ENCODE measurements at places on chromosomes 1 and 21. TPM values are rescaled to one million over a fixed set of nuclear protein-coding genes. Genes with fewer than 3 reads are reported as not detected.
A peak's percentile ranks its signal among the peaks of the same experiment; 100 is the strongest.

RSPO1 gene
- total RNA-seq: not detected

DNA sequence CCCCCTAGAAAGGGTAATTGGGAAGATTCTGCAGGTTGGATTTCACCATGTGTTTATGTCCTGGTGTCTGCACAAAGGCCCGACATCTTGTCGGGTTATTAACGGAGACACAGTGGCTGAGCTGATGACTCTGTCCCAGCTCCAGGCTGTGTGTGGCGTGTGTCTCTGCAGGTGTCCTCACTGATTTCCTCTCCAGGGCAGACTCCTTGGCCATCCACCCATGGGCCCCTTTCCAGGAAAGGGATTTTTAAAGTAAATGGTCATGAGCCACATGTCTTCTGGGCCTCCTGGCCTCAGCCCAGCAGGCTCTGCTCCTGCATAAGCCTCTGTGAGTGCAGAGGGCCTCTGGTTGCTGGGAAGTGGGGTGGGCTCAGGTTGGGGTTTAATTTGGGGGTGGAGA is 418.7 kb upstream of the VAMP3 start:
- H3K36me3 ChIP-seq: no peaks in the 10 kb centered on the region
- H3K27me3 ChIP-seq: peaks cover 5% of the 10 kb centered on the region
- no peak for DNase-seq
- no peak overlapping the region for H3K4me3 ChIP-seq
- H3K4me1 ChIP-seq: no peaks in the 10 kb centered on the region
- no peak overlapping the region for H3K27ac ChIP-seq

- H3K27ac ChIP-seq: no peak overlapping the region
- no peaks in the 10 kb centered on the region for H3K36me3 ChIP-seq
- H3K4me3 ChIP-seq: no peak overlapping the region
- no peaks in the 10 kb centered on the region for H3K4me1 ChIP-seq
These were observed 134.0 kb downstream of the CLEC20A start for GRCh38 chr1:178362747-178363146.

- DNase-seq: no peak
- H3K27ac ChIP-seq: no peak overlapping the region
- peaks cover 34% of the 10 kb centered on the region for H3K27me3 ChIP-seq
- H3K4me3 ChIP-seq: no peak overlapping the region
- H3K4me1 ChIP-seq: peaks cover 3% of the 10 kb centered on the region
- no peaks in the 10 kb centered on the region for H3K36me3 ChIP-seq
These were observed 85.7 kb downstream of the NENF start for GRCh38 chr1:212518188-212519054.

DNA sequence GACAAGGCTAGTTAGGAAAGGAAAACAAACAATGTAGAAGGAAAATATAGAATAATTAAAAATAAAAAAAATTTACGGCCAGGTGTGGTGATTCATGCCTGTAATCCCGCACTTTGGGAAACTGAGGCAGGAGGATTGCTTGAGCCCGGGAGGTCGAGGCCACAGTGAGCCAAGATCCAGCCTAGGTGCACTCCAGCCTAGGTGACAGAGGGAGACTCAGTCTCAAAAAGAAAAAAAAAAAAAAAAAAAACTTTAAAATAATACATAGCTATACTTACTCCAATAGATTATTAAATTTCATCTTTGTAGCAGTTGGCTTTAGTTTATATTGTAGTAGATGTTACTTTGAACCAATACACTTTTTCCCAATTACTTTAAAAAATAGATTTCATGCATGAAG is 32.0 kb downstream of the LIN9 start:
- H3K4me3 ChIP-seq: no peak overlapping the region
- H3K4me1 ChIP-seq: no peaks in the 10 kb centered on the region
- H3K36me3 ChIP-seq: peaks cover 3% of the 10 kb centered on the region
- H3K27ac ChIP-seq: no peak overlapping the region
- no peak for DNase-seq

DNA sequence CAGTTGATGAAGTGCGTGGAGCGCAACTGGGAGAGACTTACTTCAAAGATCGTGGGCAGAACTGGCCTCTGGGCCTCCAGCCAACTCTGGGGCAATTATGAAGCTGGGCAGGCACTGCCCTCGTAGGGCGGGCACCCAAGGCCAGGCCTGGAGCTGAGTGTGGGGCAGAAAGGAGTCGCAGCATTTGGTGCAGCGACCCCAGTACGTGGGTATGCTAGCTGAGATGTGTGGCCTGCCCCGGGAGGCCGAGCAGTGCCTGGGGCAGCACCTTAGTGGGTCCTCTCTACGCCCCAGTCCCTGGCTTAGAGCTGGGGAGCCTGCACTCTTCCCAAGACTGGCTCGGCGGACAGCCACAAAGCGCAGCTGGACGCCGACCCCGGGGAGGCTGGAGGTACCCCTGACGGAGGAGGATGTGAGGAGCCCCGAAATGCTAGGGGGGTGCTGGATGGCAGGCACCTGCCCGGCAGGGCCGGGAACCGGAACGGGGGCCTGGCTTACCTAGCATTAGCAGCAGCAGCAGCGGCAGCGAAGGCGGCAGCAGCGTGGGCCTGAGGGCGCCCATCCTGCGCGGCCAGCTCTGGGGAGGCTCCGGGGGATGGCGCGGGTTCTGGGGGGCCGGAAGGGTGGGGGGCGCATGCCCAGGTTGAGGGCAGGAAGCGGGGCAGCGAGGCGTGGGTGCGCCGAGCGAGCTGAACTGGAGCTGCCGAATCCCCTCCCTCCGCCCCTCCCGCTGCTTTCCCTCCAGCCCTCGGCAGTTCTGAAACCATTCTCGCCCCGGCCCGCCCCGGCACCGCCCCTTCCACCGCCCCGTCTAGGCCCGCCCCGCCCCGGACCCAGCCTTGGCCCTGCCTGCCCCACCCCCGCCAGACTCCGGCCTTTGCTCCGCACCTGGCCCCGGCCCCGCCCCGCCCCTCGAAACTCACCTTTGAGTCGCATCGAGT is at the start of gene IGSF8:
IGSF8 (minus strand) TSS at position 709 of the 941 bp plus-strand sequence; CDS start at position 562, 147 bp downstream.
- no peaks in the 10 kb centered on the region for H3K27me3 ChIP-seq
- H3K4me1 ChIP-seq: peaks cover 68% of the 10 kb centered on the region
- H3K4me3 ChIP-seq: peak within 1 kb of the TSS; percentile 90
- H3K36me3 ChIP-seq: peaks cover 2% of the 10 kb centered on the region
- peak; percentile 92 for DNase-seq

- no peak for DNase-seq
- no peak overlapping the region for H3K4me3 ChIP-seq
- H3K27ac ChIP-seq: no peak overlapping the region
- H3K4me1 ChIP-seq: no peaks in the 10 kb centered on the region
- peaks cover 19% of the 10 kb centered on the region for H3K36me3 ChIP-seq
These were observed 116.7 kb downstream of the RUSC1 start for GRCh38 chr1:155437405-155437804.

DNA sequence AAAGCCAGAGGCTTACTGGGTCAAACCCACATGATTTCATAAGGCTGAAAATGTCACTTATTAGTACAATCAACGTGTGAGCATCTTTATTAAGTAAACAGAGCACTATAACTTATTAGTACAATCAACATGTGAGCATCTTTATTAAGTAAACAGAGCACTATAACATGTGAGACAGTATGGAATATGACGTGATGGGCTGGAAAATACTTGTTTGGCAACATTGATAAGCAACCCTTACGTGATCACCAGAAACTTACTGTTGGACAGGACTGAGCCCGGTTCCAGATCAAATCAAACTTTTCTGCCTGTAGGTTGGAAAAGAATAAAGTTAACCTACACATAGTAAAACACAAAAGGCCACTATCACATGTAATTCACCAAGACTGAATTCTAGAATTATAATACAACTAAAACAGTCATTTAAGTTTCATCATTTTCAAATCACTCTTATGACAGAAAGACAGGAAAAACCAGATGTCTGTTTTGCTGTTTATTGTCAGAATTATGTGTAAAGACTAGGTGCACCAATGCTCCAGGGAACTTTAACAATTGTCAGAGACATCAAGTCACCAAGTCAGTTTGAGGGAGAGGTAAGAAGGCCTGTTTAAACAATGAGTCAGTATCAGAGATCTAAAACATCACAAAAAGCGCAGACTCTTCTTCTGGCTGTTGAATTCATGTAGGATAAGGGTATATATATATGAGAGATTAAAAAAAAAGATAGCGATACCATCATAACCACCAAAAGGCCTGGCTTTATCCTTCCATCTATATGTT is 15.7 kb downstream of the ATPAF1 start:
- no peak overlapping the region for H3K4me3 ChIP-seq
- DNase-seq: no peak
- no peak overlapping the region for H3K27ac ChIP-seq
- peaks cover 51% of the 10 kb centered on the region for H3K36me3 ChIP-seq
- H3K27me3 ChIP-seq: no peaks in the 10 kb centered on the region

FTCD gene
- total RNA-seq: not detected

- no peak overlapping the region for H3K4me3 ChIP-seq
- H3K27ac ChIP-seq: no peak overlapping the region
- no peaks in the 10 kb centered on the region for H3K27me3 ChIP-seq
These were observed 1043.2 kb downstream of the BRINP3 start for GRCh38 chr1:189434461-189434860.

PGLYRP4 gene
- not detected for total RNA-seq

FAM78B gene
- total RNA-seq: 0.74 TPM

- DNase-seq: no peak
- no peak overlapping the region for H3K4me3 ChIP-seq
- no peak overlapping the region for H3K27ac ChIP-seq
- H3K4me1 ChIP-seq: no peaks in the 10 kb centered on the region
These were observed 13.9 kb downstream of the URB1 start for GRCh38 chr21:32378956-32379355.

ATP13A2 gene
- 24.3 TPM for total RNA-seq

OLIG2 gene
- not detected for total RNA-seq

DNA sequence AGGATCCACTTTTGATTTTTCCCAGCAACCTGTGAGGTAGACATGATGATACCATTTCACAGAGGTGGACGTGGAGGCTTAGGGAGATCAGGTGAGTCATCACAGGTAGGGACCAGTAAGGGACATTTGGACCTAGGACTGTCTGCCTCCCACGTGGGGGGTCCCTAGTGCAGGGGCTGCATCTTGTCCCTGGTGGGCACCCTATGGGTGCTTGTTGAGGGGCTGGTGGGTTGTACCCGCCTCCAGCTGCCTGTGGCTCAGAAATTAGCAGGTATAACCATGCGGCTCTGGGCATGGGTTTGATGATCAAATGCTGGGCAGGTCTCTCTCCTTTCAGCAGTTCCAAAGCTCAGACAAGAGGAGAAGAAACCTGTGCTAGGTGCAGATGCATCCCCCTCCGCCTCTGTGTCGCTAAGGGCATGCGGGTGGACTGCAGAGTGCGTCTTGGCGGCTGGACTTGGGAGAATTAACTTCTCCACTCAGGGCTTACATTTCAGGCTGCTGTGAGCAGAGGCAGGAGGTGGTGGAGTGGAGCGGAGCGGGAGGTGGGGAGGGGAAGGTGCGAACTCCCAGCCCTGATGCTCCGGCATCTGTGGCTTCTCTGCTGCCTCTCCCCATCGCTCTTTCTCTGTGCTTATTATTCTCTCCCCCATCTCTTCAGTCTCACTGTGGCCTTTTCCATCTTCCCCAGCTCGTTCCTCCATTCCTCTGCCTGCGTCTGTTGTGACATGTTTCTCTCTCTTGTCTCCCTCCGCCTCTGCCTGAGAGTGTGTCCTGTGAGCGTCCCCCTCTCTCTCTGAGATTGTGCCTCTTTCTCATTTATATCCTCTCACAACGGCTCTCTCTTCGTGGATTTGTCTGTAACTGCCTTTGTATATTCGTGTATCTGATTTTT is 146.8 kb downstream of the PTPRU start:
- H3K4me1 ChIP-seq: no peaks in the 10 kb centered on the region
- H3K27ac ChIP-seq: no peak overlapping the region
- no peak overlapping the region for H3K4me3 ChIP-seq

DNA sequence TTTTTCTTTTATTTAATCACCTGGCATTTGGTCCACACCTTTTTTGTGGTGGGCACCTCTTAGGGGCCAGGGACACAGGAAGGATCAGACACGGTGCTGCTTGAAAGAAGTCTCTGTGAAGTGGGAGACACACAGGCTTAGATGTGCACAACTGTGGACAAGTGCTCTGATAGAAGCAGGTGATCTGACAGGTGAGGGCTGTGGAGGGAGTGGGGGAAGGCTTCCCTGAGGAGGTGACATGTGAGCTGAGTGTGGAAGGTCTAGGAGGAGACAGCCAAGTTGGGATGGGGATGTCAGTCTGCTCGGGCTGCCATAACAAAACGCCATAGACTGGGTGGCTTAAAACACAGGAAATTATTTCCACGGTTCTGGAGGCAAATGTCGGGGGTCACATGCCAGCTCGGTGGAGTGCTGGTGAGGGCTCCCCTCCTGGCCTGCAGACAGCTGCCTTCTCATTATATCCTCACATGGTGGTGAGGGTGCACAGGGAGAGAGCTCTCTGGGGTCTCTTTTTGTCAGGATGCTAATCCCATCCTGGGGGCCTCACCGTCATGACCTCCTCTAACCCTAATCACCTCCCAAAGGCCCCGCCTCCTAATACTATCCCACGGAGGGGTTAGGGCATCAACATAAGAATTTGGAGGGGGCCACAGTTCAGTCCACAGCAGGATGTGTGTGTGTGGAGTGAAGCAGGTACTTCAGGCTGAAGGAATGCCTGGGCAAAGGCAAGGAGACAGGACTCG is 5.2 kb upstream of the KIAA1614 start:
- H3K36me3 ChIP-seq: no peaks in the 10 kb centered on the region
- no peak overlapping the region for H3K4me3 ChIP-seq
- H3K27me3 ChIP-seq: peaks cover 21% of the 10 kb centered on the region
- no peak overlapping the region for H3K27ac ChIP-seq

- H3K27me3 ChIP-seq: no peaks in the 10 kb centered on the region
- peaks cover 40% of the 10 kb centered on the region for H3K4me1 ChIP-seq
- no peaks in the 10 kb centered on the region for H3K36me3 ChIP-seq
- no peak for DNase-seq
These were observed 172.9 kb upstream of the RUNX1 start for GRCh38 chr21:35222021-35222420.

DNA sequence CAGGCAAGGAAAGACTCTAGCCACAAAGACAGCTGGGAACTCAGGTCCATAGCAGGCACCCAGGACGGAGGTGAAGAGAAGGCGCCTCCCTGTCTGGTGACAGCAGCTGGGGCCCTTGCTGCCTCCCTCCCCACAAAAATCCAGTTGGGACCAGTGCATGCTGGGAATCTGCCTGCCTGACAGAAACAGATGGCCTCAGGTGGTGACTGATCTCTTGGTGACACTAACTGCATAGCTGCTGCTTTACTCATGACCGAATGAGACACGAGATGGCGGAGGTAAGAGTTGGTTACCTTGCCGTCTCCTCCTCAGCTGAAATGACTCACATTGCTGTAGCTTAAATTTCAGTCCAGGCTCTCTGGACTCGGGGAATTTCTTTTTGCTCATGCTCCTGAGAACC is 130.3 kb downstream of the FGGY start:
- DNase-seq: no peak
- no peaks in the 10 kb centered on the region for H3K27me3 ChIP-seq
- H3K36me3 ChIP-seq: no peaks in the 10 kb centered on the region
- H3K27ac ChIP-seq: no peak overlapping the region
- H3K4me3 ChIP-seq: no peak overlapping the region

USP25 gene
- total RNA-seq: 34.9 TPM

DNA sequence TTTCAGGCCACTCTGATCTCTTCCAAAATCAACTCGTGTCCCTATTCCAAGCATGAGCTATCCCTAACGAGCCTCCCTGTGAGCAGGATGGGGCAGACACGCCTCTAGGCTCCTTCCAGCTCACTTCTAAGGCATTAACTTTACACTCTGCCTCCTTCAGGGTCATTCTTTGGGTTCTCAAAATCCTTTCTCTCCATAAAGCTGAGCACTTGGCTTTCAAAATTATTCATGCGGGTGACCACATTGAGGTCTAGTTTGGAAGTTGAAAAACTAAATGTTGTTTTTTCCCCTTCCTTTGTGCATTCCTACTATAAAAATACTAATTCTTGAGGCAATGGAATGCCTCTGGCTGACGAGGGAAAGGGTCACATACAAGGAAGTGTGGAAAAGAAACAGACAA is 33.5 kb upstream of the BMP8B start:
- H3K27me3 ChIP-seq: peaks cover 29% of the 10 kb centered on the region
- no peak overlapping the region for H3K4me3 ChIP-seq
- H3K4me1 ChIP-seq: peaks cover 11% of the 10 kb centered on the region
- H3K36me3 ChIP-seq: no peaks in the 10 kb centered on the region
- DNase-seq: no peak

CAPN9 gene
- not detected for total RNA-seq
